Osteocyte (in vitro differentiated cells): ENCODE measurements at places on chromosomes 5 and 9.
A peak's percentile ranks its signal among the peaks of the same experiment; 100 is the strongest.

DNA sequence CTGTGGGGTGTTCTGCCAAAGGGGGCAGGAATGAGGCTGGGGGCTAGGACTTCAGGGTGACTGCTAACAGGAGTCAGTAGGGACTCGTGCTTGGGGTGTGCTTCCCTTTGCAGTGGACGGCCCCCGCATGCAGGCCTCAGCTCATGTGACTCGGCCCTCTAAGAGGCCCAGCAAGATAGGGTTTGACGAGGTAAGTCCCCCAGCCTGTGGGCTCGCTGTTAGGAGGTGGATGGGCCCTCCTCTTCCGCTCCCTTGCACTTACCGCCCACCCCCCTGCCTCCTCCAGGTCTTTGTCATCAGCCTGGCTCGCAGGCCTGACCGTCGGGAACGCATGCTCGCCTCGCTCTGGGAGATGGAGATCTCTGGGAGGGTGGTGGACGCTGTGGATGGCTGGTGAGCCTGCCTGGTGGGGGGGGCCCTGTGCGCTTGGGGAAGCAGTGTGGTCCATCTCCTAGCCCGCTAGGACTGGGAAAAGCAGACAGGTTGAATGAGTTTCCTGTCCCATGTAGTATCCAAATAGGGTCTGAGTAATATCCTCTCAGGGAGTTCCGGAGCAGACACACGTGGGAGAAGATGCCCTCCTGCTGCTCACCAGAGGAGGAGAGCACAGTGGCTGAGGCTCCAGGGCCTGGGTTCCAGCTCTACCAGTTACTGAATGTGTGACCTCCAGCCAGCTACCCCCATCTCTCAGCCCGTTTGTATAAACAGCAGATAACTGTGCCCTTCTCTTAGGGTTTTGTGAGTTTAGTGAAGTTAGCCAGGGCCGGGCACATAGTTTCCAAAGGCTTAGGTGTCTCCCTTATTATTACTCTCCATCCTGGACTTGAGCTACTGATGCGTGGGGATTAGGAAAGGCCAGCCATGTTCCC is 8.2 kb downstream of the CERCAM start:
- no peak for DNase-seq

GRCh38 chr9:131306397-131307004 is 17.0 kb downstream of the PLPP7 start:
- DNase-seq = no peak

GRCh38 chr5:3389471-3390026 is 206.1 kb upstream of the IRX1 start:
- DNase-seq = no peak

DNA sequence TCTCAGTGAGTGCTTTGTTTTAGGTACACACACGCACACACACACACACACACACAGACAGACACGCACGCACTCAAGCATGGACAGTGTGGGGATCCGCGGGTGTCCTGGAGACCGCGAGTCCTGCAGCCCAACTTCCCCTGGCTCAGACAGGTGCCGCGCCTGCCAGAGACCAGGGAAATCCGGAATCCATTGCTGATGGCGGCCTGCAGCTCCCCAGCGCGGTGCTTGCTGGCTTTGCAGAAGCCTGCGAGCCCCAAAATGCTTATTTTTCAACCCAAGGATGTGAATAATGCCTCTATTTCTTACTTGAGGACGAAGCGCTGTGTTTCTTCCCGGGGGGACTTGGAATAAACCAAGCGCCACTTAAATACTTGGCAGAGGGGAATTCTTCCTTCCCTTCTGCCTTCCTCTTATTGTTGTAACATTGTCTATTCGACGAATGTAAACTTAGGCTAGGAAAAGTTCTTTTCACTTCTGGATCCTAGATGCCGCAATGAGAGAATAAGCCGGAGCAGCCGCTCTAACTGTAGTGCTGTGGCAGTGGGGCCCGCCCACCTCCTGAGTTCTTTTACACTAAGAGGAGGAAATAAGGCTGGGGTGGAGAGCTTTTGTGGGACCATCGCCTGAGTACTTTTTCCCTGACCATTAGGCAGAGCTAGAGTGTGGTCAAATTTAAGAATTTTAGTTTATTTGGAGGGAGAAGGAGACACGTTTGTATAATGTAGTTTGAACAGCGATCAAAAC is 802 bp downstream of the ITGA2 start:
- DNase-seq = no peak

- DNase-seq = peak; percentile 94
These were observed at the start of gene MSX2 for GRCh38 chr5:174724484-174725260. TSS of gene MSX2 (plus strand) at chr5:174724582. CDS start at chr5:174724660, 78 bp downstream.

DNA sequence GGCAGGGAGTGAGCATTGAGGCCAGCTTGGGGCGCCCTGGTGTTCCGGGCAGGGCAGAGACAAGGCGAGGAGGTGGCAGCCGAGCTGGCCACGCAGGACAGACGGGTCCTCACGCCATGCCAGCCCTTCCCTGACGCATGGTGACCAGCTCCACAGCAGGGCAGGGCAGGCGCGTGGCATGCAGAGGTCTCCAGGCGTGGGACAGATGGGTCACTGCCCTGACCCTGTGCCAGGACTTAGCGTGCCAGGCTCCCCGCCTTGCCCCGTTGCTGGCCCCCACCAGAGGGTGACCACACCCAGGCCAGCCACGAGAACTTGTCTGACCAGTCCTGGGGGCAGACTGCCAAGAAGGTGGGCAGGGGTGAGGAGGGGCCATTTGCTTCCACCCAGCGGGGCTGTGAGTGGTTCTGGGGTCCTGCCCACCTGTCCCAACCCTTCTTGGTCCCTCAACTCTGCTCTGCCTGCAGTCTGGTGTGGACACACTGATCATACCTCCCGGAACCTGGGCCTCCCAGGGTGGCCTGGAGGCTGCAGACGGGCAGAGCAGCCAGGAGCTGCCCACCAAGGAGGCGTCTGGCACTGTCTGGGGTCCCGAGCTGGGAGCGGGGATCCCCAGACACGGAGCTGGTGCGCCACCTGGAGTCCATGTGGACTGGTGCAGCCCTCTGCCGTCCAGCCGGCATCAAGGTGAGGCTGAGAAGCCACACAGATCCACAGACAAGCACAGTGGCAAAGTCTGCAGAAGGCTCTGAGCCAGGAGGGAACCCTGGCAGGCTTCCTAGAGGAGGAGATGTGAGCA is at the start of gene RNF224:
Gene RNF224, plus strand, starts transcription at position 449 of the 799 bp plus-strand sequence. CDS start 834 bp downstream, outside the sequence.
- peak; percentile 91 for DNase-seq

DNA sequence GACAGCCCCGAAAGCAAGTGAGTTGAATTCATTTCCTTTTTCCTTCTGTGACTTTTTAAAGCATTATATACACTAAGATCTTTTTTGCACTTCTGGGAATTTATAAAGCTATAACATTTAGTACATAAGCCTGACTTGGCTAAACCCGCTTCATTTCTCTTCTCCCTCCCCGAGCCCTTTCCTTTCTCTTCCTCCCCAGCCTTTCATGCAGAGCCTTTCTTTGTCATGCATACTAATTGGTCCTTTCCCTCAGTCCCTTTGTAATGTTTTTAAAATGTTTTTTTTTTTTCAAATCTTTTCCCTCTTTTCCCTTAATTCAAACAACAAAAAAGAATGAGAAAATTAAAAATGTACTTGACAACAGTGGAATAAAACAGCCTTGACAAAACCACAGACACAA is 246.4 kb downstream of the PSAT1 start:
- DNase-seq = no peak

GRCh38 chr5:88503406-88503805 is 234.8 kb upstream of the TMEM161B start:
- no peak for DNase-seq

- no peak for DNase-seq
These were observed 50.3 kb downstream of the PFDN1 start for GRCh38 chr5:140252470-140253126.

- no peak for DNase-seq
These were observed 28.5 kb upstream of the TNFSF15 start for GRCh38 chr9:114834386-114834785.

DNA sequence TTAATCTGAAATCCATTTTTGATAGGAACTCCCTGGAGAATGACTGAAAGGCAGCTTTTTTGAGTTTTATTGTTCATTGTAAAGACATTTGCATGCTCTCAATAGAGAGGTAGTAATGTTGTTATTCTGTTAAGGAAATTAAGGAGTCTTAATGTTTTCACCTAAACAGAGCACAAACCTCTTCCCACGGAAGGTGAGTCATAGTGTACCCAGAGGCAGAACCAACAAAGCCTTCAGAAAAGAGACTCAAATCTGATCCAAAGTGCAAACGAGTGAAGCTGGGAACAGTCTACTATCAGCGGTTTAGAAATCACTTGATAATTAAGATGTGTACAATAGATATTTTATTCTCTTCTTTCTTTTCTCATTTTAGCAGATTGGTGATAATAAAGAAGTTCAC is 470.5 kb downstream of the PLK2 start:
- DNase-seq = no peak

GRCh38 chr9:132274861-132275260 is 79.9 kb downstream of the SETX start:
- DNase-seq = no peak

- DNase-seq = no peak
These were observed 80.5 kb downstream of the IRX2 start for GRCh38 chr5:2670940-2671339.

DNA sequence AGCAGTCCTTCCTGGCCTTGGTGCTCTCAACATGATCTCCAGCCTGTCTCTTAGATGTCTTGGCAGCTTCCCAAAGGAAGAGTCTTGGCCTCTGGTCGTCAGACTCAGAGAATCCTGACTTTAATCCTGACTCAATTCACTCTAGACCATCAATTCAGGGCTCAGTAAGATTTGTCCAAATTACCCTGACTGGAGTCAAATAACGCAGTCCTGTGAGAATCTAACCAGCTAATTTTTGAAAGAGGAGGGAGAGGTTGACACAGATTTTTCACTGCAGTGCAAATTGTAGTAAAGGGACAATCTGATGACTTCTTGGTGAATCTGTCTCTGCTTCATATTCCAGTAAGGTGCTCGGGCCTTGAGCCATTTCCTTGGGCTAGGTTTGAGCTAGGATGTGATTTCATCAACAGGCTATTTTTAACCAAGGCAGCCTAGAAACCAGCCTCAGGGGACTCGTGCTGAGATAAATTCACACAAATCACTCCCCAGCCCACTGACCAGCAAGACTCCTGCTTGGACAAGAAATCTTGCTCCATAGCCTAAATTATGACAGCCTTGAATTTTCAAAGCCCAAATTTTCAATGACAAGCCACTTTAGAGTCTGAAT is 257.4 kb downstream of the ENC1 start:
- peak; percentile 42 for DNase-seq

DNA sequence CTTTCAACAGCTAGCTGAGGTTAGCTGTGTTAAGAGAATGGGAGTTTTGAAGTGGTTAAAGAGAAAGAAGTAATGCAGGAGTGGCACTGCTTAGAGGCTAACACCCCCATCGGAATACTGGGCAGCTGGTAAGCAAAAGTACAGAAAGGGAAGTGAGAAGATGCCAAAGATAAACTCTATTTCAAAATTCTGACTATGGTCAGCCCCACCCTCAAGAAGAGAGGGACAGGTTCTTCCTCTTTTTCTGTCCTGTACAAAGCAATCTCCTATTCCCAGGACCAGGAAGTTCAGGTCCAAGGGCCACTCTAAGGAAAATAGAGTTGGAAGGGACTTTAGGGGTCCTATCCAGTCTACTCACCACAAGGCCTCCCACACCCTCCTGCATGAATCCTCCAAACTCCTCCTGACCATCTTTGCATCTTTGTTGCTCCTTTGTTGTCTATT is 45.9 kb upstream of the JAK2 start:
- no peak for DNase-seq

GRCh38 chr5:5953584-5954274 is 424.6 kb downstream of the MED10 start:
- DNase-seq = no peak

DNA sequence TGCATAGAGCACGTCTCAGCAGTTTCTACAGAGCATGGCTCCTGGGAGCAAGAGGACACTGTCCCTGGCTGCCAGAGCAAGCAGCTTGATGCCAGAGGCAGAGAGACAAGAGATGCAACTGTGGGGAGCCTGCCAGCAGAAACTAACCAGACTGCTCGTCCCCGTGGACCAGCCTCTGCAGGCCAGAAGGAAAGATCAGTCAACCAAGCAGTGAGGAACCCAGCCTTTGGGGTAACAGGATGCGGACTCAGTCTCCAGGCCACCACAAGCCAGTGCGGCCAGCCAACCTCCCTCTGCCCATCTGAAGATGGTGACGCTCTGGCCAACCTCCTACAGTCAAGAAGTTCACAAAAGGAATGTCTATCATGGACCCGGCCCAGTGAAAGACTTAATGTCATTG is 3.7 kb downstream of the SURF4 start:
- no peak for DNase-seq

DNA sequence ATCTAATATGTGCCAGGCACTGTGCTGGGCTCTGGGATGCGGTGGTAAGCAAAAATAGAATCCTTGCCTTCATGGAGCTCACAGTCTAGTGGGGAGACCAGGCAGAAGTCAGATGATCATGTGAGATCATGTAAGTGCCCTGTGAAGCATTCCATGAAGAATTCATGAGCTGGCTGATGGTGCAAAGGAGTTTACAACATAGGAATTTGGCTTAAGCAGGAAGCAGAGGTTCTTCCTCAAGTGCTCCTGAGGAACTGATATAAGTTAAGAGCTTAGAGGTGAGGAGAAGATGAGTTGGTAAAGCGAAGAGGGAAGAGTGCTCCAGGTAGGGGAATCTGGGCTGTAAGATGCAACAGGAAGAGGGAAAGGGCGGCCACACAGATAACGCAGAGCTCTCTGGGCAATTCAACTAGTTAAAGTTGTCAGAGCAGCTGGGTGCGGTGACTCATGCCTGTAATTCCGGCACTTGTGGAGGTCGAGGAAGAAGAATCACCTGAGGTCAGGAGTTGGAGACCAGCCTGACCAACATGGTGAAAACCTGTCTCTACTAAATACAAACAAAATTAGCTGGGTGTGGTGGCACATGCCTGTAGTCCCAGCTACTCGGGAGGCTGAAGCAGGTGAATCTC is 78.5 kb upstream of the SPATA31D4 start:
- no peak for DNase-seq

GRCh38 chr5:66365981-66366380 is 221.9 kb downstream of the SREK1 start:
- DNase-seq = no peak

DNA sequence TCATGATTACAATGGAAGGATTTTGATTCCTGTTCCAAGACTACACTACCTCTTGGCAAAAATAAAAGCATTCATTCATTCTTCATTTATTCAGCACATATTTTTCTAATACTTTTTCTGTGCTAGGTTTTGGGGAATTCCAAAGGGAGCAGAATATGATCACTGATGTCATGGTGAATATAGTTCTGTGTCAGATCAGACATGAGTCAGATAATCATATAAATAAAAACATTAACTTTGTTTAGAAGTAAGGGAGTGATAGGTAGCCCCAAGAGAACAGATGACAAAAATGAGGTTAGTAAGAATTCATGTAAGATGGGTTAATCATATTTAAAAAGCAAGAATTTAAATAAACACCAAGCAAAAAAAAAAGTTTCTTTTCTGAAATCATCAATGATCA is 94.1 kb upstream of the RANBP6 start:
- no peak for DNase-seq

DNA sequence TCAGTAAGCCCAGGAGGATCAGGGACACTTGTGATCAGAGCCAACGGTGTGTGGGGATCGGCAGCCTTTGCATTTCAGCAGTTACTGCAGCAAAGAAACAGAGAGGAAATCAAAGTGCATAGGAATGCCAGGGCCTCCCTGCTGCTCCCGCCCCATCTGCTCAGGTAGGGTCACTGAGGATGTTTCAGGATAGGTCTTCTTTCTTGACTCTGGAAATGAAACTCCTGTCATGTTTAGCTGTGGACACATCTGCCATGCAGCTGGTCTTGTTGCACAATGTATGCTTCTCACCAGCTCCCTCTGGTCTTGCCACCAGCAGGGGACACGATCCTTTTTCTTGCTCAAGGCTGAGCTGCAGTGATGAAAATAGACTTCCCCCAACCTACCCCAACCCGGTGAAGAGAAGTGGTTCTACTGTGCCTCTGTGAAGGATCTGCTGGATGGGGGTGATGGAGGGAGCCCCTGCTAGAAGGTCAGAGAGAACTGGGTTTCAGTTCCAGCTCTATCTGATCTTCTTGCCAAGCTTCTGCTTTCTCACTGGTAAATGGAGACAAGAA is 185.2 kb upstream of the KLF4 start:
- no peak for DNase-seq
